ENCODE measurements at places on chromosomes 5 and 9. TPM values are rescaled to one million over a fixed set of nuclear protein-coding genes. Genes with fewer than 3 reads are reported as not detected.

TAS2R1 gene
- total RNA-seq, result not detected

LCN10 gene
- total RNA-seq, result 1.1 TPM

- no peak for DNase-seq
Measured at GRCh38 chr5:179403426-179404147, 58.3 kb upstream of the ADAMTS2 start.

GRCh38 chr9:93166699-93167098 is 17.2 kb upstream of the WNK2 start:
- DNase-seq, result no peak

DNA sequence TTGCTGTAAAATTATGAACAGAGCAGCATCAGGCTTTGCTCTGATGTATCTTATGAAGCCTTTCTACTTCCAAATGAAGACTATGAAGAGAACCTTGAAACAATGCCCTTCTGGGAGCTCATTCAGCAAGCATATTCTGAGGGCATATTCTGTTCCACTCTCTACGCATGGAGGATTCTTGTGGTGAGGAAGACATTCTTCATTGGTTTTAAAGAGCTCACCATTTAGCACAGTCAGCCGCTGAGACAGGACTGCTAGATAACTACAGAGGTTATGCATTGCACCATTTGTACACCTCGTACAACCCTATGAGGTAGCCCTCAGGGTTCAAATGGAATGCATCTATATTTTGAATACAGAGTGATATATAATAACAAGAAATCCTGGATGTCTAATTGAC is 61.0 kb downstream of the INVS start:
- DNase-seq, result no peak

DNA sequence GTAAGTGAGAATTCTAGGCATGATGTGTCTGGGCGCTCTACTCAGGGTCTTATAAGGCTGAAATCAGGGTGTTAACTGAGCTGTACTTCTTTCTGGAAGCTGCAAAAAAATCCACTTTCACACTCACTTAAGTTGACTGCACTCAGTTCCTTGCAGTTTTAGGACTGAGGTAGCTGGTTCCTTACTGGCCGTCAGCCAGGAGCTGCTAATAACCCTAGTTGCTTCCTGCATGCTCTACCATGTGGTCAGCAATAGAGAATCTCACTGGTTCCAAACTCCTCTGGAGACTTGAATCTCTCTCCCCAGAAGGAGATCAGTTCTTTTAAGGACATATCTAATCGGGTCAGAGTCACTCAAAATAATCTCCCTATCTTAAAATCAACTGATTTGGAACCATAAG is 911.2 kb downstream of the EFNA5 start:
- DNase-seq, result no peak

DNA sequence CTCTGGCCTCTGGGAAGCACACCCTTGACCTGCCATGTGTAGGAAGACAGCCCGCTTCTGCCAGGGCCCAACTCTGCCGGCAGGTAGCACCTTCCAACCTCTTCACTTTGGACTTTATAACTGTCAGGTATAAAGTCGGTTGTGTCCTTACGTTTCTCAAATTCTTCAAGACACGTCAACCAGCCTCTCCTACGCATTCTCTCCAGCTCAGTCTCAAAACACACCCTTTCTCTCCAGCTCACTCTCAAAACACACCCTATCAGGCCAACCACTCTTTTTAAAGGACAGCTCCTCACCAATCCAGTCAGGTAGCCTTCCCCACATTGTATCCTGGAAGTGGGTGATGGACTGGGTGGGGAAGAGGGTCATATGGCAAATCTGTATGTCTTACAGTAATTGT is 13.5 kb downstream of the FXN start:
- DNase-seq, result no peak

DNA sequence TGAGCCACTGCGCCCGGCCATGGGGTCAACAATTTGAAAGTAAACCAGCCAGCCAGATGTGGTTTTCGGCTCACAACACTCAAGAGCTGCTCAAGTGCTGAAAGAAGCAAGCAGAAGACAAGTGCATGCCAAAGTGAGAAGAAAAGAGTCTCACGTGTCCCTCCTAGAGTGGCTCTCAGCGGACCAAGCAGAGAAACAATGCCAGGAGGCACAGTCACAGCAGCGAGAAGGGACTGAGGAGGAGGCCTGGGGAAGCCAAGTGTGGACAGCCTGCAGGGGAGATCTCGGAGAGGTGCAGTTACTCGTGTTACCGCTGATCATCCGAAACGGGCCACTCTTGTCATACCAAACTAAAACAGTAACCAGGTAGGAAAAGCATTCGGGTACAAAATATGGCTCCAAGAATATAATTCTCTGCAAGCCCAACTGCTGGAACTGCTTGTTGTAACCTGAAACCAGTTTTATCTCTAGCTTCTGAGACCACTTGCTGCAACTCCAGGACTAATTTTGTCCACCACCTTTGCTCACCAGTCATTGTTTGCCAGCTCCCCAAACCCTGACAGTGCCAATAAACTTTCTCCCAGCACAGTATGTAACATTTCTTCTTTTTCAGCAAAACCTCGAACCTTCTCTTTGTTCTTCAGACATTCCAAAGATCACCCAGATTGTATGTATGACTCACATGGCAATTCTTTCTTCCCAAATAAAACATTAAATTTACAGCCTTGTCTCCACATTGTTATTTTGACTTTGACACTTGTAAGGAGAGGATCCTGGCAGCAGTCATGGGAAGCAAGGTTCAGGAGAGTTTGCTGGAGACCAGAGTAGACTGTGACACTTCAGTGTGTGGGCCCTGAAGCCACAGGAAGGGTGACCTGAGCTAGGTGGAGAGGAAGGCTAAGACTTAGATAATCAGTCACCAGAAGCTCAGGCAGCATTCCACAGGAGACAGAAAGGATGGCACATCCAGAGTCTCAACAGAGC is 6.3 kb downstream of the SLC35D2 start:
- DNase-seq, result peak; percentile 56

GRCh38 chr5:104023739-104024138 is 461.1 kb upstream of the NUDT12 start:
- no peak for DNase-seq

DNA sequence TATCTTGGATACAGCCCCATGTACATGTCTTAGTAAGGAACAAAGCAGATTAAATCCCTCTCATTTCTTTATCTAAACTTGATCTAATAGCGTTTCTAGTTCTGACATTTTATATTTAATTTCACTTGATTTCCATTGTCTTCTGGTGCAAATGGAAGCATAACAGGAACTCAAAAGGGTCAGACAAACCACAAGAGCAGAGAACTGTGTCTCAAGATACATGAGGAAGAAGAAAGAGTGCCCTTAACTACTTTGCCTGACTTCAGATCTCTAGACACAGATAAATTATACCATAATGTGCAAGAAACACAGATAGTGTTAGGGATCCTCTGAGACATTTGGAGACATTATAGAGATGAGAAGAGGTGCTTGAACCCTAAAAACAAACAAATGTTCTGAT is 20.7 kb upstream of the STX17 start:
- no peak for DNase-seq
